WERI-Rb-1 (cell line): ENCODE measurements at places on chromosomes 5 and 9.

DNA sequence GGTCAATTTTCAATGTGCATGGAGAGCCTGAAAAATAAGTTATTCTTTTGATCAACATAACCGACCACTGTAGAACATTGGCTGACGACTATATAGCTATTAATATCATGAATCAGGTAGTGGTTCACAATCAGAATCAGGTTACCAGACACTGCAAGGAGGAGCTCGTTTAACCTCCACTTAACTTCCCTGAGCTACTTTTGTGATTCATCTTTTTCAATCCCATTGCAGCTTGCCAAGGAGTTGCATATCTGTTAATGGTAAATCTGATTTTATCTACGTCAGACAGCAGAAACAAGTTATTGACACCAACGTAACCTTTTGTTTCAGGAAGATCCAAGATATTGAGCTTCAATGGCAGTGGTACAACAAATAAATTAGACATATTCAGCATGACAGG is 2263.8 kb upstream of the ACO1 start:
- DNase-seq = no peak

DNA sequence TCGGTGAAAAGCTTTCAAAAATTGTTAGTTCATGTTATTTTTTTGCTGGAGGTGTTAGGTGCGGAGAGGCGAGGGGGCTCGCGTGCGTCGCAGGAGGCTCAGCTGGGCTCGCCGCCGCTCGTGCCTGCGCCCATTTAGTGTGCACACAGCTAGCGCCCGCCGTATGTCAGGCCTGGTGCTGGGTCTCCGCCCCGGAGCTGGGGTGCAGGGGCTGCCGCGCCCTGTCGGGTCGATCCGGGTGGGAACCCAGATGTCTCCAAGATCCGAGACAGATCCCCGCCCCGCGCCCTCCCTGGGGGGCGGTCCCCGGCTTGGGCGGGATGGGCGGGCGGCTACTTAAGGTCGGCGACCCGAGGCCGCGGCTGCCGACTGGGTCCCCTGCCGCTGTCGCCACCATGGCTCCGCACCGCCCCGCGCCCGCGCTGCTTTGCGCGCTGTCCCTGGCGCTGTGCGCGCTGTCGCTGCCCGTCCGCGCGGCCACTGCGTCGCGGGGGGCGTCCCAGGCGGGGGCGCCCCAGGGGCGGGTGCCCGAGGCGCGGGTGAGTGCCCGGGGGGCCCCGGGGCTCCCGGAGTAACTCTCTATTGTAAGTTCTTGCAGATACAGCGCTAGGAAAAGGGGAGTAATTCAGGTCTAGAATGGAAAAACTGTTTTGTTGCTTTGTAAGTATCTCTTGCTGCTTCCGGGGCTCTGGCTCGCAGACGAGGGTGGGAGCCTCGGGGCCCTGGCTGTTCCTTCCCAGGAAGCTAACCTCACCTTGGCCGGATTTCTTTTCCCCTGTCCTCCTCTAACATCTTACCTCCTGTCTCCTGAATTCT is 31.7 kb downstream of the GSN start:
- DNase-seq = peak; percentile 42

DNA sequence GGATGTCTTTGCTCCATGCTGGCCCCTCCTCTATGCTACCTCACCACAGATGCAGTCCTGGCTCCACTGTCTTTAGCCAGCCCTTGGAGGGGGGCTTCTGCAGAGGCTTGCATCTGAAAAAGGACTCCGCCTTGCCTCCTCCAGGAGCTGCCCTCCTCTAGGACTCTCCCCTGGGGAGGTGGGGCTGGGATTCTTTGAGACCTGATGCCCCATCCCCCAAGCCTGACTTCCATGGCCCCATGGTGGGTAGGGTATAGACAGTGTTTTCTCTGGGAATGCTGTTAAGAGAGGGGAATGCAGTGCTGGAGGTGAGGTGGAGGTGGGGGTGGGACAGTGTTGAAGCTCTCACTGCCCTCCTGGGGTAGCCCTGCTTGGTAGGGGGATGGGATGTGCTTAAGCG is 14.3 kb downstream of the JADE2 start:
- no peak for DNase-seq

DNA sequence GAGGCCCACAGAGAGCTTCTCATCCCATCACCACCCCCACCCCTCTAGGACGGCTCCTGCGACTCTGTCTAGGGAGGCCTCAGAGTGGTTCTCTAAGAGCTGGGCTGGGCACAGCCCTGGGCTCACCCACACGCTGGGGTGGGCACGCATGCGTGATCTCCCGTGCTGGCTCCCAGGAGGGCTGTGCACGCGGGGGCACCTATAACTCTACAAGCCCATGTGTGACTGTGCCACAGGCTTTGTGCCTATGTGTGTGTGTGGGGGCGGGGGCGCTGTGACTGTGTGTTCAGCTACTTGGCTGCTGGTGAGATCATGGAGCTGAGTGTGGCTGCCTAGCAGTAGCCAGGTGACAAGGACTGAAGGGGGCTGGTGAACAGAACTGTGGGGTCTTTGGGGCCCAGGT is 32.2 kb downstream of the NDUFA8 start:
- DNase-seq = no peak

DNA sequence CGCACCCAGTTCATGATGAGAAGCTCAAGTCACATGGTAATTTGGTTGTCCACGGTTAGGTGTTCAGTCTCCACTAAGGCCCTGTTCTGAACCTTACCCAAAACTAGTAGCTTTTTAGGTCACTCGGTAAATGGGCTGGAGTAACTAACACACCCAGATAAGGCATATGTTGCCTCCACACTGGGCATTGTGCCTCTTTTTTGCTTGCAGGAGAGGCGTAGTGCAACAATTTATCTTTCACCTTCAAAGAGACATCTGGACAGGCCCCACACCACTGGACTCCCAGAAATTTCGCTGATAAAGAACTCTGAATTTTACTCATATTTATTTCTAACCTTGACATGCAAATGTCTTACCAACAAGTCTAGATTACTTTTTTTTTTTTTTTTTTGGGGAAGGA is 16.8 kb upstream of the PTGES start:
- no peak for DNase-seq

DNA sequence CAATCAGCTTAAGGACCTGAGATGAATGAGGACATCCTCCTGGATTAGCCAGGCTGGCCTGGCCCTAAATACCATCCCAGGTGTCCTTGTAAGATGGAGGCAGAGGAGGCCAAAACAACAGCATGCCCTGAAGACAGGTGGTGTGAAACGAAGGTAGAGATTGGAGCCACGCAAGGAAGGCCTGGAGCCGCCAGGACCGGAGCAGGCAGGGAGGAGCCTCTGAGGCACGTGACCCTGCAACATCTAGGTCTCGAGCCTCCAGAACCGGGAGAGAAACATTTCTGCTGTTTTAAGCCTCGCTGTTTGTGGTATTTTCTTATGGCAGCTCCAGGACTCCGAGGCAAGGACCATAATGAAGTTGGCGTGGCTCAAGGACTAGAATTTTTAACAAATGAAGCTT is 9.7 kb upstream of the COL5A1 start:
- DNase-seq = peak; percentile 24

- no peak for DNase-seq
Observed at GRCh38 chr5:169534311-169534880, 49.2 kb upstream of the SPDL1 start.

DNA sequence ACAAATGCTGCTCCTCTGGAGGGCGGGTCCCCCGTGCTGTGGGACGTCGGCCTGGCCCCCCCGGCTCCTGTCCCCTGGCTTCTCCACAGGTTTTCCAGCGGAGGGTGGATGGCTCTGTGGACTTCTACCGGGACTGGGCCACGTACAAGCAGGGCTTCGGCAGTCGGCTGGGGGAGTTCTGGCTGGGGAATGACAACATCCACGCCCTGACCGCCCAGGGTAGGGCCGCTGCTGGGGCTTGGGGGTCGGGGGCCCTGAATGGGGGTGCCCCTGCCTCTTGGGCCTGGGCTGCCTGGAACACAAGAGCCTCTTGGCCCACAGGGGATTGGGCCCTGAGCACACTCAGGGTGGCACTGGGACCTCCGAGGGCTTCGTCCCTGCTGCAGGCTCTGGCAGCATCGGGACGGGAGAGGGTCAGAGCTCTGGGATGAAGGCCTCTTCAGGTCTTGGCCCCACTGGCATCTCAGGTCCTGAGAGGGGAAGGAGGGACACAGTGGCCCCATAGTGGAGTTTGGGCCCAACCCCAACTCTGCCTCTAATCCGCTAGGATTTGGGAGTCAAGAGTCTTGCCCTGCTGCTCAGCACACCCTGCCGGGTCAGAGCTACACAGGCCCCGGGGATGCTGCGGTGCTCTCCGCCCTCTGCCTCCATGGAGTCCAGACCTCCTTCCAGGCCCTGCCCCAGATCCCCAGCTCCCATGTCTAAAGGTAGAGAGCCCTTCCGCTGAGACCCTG is 5.2 kb downstream of the FCN2 start:
- no peak for DNase-seq

DNA sequence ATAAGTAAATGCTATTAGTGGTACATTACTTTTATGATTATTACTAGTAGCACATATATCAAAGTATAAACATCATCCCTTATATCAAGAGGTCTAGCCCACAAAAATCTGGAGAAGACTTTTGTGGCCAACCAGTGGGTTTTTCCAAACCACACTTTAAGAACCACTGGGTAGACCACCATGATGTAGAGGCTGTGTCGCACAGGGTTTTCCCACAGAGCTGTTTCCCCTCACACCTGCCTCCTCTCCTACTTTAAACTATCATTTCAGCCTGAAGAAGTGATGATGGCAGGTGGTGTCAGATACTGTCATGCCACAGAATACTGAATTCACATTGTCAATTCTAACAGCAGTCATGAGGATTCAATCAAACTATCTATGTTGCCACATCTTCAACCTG is 109.2 kb downstream of the FBXW11 start:
- no peak for DNase-seq

DNA sequence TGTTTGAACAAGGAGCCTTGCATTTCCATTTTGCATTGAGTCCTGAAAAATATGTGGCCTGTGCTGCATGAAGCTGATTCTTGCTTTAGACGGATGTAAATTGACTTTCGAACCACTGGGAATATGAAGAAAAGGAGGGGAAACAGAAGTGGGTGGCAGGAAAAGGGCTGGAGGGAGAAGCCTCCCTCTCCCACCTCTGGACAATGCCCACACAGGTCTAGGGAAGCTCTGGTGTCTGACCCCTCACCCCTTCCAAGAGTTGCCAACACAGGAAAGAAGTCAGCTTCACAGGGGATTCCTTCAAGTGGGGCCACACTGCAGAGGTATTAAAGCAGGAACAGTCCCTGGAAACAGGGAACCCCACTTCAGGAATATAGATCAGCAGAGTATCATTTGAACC is 52.2 kb downstream of the ZNF366 start:
- no peak for DNase-seq

- DNase-seq = no peak
Observed at GRCh38 chr9:97510797-97511654, 9.6 kb downstream of the TMOD1 start.
